ENCODE measurements at places on chromosomes 1 and 21. TPM values are rescaled to one million over a fixed set of nuclear protein-coding genes. Genes with fewer than 3 reads are reported as not detected.

DNA sequence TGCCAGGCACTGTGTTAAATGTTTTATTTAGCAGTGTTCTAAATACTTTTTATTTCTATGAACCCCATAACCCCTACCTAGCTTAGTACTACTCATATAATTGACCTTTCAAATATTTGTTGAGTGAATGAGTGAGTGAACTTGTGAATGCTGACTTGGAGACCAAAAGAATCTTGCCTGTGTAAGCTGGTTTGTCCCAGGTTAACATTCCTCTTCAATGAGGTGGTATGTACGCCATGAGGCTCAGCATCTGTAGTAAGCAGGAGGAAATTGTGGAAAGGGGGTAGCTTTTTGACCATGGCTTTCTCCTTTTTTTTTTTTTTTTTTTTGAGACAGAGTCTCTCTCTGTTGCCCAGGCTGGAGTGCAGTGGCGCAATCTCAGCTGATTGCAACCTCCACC is 14.6 kb downstream of the MED18 start:
- DNase-seq = no peak
- H3K36me3 ChIP-seq = no peaks in the 10 kb centered on the region
- no peak overlapping the region for H3K27ac ChIP-seq
- H3K4me3 ChIP-seq = no peak overlapping the region

Gene MASP2
- total RNA-seq = 0.46 TPM

GRCh38 chr1:237791592-237791991 is 99.1 kb downstream of the ZP4 start:
- no peaks in the 10 kb centered on the region for H3K4me1 ChIP-seq
- no peak overlapping the region for H3K27ac ChIP-seq
- DNase-seq = no peak
- no peaks in the 10 kb centered on the region for H3K27me3 ChIP-seq
- H3K36me3 ChIP-seq = no peaks in the 10 kb centered on the region

- H3K27ac ChIP-seq = no peak overlapping the region
- no peak for DNase-seq
- H3K36me3 ChIP-seq = no peaks in the 10 kb centered on the region
- no peaks in the 10 kb centered on the region for H3K27me3 ChIP-seq
- no peak overlapping the region for H3K4me3 ChIP-seq
These were observed 48.6 kb upstream of the COL11A1 start for GRCh38 chr1:103156966-103157365.

DNA sequence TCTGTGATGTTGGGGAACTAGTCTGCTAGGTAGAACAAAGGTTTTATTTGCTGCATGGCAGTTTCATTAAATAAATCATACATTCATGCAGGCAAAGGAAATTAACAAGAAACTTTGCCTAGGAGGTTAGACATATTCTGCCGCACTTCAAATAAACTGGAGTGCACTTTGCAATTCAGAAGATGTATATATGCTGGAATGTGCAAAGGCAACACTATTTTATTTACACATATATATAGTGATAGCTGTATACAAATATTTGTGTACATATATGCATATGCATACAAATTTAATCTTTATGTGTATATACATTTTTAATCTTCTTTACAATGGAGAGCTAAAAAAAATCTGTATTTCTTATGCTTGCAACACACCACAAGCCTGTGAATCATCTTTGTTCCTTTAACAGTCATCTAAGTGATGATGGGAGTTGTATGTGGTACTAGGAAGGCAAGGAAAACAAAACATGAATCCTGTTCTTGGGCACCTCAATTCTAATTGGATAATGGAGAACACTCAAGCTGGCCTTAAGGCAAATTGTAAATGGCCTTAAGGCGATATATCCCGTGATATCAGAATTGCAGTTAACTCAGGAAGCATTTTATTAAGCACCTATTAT is 605.8 kb upstream of the CAMK1G start:
- H3K4me1 ChIP-seq = no peaks in the 10 kb centered on the region
- H3K27me3 ChIP-seq = no peaks in the 10 kb centered on the region
- no peaks in the 10 kb centered on the region for H3K36me3 ChIP-seq
- no peak overlapping the region for H3K27ac ChIP-seq
- no peak overlapping the region for H3K4me3 ChIP-seq
- no peak for DNase-seq

DNA sequence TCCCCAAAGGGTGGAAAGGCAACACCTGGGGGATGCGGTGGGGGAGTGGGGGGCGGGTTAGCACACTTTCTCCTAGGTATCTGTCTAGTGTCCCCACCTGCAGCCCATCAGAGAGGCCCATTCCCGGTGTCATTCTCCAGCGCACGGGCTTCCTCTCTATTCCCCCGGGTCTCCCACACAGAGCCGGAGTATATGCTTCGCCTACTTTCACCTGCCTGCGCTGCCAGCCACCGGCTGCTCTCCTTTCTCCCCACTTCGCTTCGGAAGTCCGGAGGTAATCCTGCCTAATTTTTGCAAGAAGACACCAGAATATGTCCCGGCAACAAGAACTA is 852 bp downstream of the RGS7 start:
- no peaks in the 10 kb centered on the region for H3K4me1 ChIP-seq
- DNase-seq = no peak
- peak overlapping the region; percentile 93 for H3K4me3 ChIP-seq

- no peak overlapping the region for H3K27ac ChIP-seq
- no peak overlapping the region for H3K4me3 ChIP-seq
- H3K36me3 ChIP-seq = no peaks in the 10 kb centered on the region
- H3K27me3 ChIP-seq = no peaks in the 10 kb centered on the region
- H3K4me1 ChIP-seq = peaks cover 4% of the 10 kb centered on the region
These were observed 19.8 kb upstream of the PTP4A2 start for GRCh38 chr1:31957701-31958674.

- no peak for DNase-seq
- H3K36me3 ChIP-seq = no peaks in the 10 kb centered on the region
- H3K4me1 ChIP-seq = no peaks in the 10 kb centered on the region
- H3K4me3 ChIP-seq = no peak overlapping the region
These were observed 7.9 kb downstream of the SAMD11 start for GRCh38 chr1:931380-932172.

GRCh38 chr1:20685099-20685662 is 24.0 kb upstream of the DDOST start:
- no peak overlapping the region for H3K27ac ChIP-seq
- H3K4me3 ChIP-seq = no peak overlapping the region
- no peaks in the 10 kb centered on the region for H3K4me1 ChIP-seq

- peaks cover 6% of the 10 kb centered on the region for H3K36me3 ChIP-seq
- H3K27ac ChIP-seq = no peak overlapping the region
- no peak for DNase-seq
- no peak overlapping the region for H3K4me3 ChIP-seq
- no peaks in the 10 kb centered on the region for H3K27me3 ChIP-seq
These were observed 24.0 kb upstream of the ADARB1 start for GRCh38 chr21:45050345-45050796.

- peak; percentile 31 for DNase-seq
- no peaks in the 10 kb centered on the region for H3K4me1 ChIP-seq
- H3K4me3 ChIP-seq = peak overlapping the region; percentile 100
- no peak overlapping the region for H3K27ac ChIP-seq
- H3K27me3 ChIP-seq = no peaks in the 10 kb centered on the region
These were observed 642 bp downstream of the SLC30A7 start for GRCh38 chr1:100896481-100896982.

DNA sequence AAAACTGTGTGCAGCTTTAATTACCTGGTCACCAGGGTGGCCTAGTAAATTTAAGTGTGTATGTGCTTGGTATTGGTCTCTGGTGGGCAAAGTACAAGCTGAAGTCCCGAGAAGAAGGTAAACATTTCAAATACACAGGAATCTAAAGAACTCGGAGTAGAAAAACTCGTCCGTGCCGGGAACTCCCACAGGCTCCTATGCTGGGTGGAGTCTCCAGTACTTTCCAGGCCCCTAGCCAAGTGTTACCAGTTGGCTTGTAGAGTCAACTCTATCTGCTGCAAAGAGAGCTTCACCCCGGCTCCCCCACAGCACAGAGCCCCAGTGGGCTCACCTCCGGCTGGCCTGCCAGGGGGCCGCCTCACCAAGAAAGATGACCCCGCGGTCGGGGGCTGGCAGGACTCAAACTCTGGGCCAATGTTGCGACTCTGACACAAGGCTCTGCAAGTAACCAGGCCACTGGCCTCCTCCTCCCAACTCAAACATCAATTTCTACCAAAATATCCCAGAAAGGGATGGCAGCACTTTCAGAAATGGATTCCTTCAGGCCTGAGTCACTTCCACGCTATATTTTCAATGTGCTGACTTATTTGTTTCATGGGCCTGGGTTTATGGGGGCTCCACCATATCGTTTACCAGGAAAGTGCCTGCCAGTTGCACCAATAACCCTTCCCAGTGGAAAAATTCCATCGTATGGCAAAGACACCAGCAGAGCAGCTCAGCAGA is 73.9 kb downstream of the SLC66A1 start:
- no peak overlapping the region for H3K4me3 ChIP-seq
- H3K27me3 ChIP-seq = no peaks in the 10 kb centered on the region
- no peak overlapping the region for H3K27ac ChIP-seq
- peaks cover 24% of the 10 kb centered on the region for H3K36me3 ChIP-seq
- H3K4me1 ChIP-seq = no peaks in the 10 kb centered on the region
- no peak for DNase-seq
